ENCODE measurements at places on chromosomes 3 and 15. TPM values are rescaled to one million over a fixed set of nuclear protein-coding genes. Genes with fewer than 3 reads are reported as not detected.

DNA sequence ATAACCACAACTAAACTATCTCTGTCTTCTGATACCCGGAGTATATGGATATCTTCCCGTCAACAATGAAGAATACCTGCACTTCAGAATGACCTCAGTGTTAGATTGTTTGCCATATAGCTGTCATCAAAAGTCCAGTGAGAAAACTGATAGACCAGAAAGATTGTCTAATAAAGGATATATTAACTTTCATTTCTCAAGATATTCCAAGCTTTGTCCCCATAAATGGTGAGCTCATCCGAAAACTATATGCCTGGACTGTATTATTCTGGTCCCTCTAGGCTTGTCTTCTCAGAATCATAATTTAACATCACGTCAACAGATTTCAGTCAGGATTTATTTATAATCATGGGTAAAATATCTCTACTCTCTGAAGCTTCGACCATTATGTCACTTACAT lies 100.5 kb downstream of the ATP8B4 start:
- ATAC-seq: no peak

- ATAC-seq: no peak
Observed at GRCh38 chr3:31831591-31831990, 149.5 kb downstream of the OSBPL10 start.

- ATAC-seq: peak; percentile 28
Observed at GRCh38 chr15:50107591-50108408, 11.2 kb downstream of the ATP8B4 start.

- peak; percentile 79 for ATAC-seq
Observed at GRCh38 chr15:68875377-68876116, 54.8 kb upstream of the SPESP1 start.

- no peak for ATAC-seq
Observed at GRCh38 chr3:159150180-159150579, 348.3 kb downstream of the MFSD1 start.

DNA sequence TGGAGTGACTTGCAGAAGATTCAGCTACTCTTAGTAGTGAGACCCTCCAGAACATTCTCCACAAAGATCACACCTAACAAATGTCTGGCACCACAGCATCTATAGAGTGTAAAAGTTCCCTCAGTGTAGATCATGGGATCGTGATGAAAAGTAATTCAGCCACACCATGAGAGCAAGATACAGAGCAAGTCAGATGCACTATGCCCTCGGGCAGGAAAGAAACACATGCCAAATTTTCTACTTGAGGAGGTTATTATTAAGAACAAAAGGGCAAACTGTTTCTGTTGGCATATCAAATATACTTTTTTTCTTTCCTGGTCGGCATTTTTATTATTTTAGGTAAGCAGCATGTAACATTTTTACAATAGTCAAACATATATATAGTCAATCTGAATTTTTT lies 44.8 kb upstream of the SNTN start:
- no peak for ATAC-seq

- ATAC-seq: peak; percentile 91
Observed at GRCh38 chr15:59299929-59300617, 72.6 kb downstream of the MYO1E start.

GRCh38 chr3:158103081-158103886 lies 2.9 kb downstream of the SHOX2 start:
- no peak for ATAC-seq

GRCh38 chr3:97911459-97911858 lies 60.8 kb downstream of the RIOX2 start:
- no peak for ATAC-seq

DNA sequence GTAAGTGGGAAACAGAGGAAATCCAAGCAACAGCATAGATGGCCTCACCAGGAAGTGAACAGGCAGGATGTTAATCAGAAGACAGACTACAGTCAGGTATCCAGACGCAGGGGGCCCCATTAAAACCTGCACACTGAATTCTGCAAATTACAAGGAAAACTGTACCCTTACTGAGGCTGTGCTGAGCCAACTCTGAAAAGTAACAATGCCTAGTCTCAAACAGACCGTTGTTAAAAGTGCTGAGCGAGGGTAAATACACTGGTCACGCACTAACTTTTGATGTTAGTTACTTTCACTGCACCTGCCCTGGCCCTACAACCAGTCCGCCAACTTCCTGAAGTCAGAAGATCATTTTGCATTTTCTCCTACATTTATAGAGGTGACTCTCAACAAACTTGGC lies 1.0 kb downstream of the TAMM41 start:
- ATAC-seq: no peak

- ATAC-seq: no peak
Observed at GRCh38 chr15:80992006-80992405, 2.4 kb upstream of the MESD start.

GRCh38 chr15:54576298-54576935 lies 598.2 kb downstream of the UNC13C start:
- ATAC-seq: no peak

- no peak for ATAC-seq
Observed at GRCh38 chr3:192216067-192216466, 511.3 kb downstream of the FGF12 start.

GRCh38 chr3:107660306-107660976 lies 137.7 kb downstream of the BBX start:
- no peak for ATAC-seq

DNA sequence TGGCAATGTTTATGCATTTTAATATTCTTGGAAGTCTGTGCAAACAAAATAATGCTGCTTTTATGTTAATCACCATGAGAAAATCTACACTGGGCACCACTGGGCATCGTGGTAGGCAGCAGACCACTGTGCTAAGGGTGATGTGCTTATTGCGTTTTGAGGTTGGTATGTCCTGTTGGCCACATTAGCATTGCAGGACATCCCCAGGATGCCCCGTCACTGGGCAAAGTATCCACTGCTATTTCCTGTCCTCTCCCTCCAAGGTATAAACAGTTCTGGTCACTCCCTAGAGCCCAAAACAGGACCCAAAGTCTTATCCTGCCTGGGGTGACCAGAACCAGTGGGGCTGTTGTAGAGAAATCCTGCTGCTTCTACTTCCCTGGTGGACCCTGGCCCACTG lies 284.2 kb upstream of the ROPN1 start:
- ATAC-seq: peak; percentile 34

DNA sequence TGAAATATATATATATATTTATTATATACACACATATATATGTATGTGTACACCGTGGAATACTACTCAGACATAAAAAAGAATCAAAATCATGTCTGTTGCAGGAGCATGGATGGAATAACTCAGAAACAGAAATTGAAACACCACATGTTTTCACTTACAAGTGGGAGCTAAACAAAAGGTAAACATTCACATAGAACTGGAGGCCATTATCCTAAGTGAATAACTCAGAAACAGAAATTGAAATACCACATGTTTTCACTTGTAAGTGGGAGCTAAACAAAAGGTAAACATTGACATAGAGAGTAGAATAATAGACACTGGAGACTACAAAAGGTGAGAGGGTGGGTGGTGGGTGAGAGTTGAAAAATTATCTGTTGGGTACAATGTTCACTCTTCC lies 171.5 kb upstream of the GOLIM4 start:
- no peak for ATAC-seq

- ATAC-seq: no peak
Observed at GRCh38 chr3:65026151-65026550, 338.4 kb upstream of the ADAMTS9 start.

GRCh38 chr3:98994128-98994762 lies 92.8 kb upstream of the DCBLD2 start:
- peak; percentile 33 for ATAC-seq

DNA sequence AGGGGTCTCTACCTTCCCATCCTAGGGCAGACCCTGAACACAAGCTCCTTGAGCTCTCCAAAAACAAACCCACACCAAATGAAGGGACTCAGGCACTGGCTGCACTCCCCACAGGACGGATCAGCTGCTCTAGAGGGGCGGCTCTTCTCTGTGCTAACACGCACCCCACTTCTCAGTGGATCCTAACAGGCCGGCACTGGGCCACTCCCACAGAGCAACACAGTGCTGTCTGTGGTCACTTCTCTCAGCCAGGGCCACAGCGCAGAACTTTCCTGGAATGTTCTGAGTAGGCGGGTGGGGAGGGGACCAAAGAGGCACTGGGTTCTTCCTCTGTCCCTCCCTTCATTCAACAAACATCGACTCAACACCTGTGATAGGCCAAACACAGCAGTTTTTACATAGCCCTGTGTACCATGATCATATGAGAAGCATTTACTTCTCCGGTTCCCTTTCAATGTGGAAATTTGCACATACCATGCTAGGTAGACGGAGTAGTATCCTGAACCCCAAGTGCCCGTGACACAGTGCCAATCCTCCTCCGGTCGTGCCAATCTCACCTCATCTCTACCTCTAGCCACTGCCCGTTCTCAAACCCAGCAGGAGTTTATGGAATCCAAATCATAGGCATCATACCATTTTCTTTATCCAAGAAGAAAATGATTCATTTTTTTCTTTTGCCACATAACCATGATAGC lies 98.1 kb downstream of the LRIG1 start:
- ATAC-seq: no peak

DNA sequence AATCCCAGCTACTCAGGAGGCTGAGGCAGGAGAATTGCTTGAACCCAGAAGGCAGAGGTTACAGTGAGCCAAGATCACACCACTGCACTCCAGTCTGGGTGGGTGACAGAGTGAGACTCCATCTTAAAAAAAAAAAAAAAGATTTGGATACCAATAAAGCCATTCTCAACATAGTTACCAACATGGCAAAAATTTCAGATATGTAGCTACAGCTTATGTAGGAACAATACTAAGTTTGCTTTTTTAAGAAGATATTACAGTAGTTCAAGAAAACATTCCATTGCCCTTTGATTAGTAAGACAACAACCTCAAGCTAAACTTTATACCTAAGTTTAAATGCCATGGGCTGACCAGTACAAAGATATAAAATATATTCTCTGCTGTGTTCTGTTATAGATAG lies 34.4 kb downstream of the ZNF106 start:
- ATAC-seq: no peak

DNA sequence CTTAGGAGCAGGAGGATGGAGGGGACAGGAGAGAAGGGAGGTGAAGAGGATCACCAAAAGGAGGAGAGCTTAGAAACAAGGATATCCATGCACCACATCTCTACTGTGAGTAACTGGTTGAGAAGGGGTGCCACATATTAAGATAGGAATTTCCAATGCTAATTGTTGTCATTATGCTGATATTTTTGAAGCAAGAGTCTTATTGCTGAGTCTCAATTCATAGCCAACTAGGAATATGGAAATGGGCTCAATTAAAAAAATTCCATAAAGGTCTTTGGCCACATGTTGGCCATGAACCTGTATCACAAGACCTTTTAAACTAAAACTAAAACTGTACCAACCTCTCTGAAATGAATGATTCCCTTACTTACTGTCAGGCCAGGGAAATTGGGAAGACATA lies 642.6 kb downstream of the MAGI1 start:
- ATAC-seq: no peak

DNA sequence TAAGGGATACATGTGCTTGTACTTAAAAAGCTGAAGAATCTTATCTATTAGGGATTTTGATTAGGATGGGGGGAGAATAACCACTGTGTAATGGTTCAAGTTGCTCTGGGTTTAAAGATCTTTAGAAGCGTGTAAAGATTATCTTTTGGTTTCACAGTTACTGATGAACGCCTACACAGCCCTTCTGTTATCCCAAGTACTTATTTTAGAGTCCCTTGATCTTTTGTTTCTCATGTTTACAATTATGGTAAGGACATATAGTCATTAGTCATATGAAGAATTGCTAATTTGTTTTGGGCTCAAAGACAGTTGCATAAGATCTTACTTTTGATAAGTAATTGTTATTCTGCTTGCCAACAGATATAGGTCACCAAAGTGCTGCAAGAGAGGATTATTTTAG lies 160.1 kb downstream of the PLCL2 start:
- ATAC-seq: no peak

DNA sequence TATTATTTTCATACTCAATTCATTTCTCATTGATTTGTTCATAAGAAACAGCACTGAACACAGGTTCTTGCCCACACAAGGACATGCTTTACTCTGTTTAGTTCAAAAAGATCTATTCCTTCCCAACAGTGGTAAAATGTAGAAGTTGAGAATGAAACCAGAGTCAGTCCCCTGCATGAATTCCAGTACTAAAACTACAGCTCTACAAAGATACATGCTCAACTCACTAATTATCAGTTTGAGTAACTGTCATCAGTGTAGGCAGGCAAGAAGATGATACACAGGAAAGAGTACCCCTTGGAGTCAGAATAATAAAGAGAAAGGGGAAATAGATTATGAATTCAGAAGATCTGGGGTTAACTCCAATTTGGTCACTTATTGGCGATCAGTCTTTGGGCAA lies 43.2 kb downstream of the NR2E3 start:
- no peak for ATAC-seq

GRCh38 chr15:72047020-72047419 lies 70.9 kb downstream of the MYO9A start:
- no peak for ATAC-seq

- ATAC-seq: no peak
Observed at GRCh38 chr15:91408476-91409076, 308.5 kb downstream of the SV2B start.

- ATAC-seq: peak; percentile 84
Observed at GRCh38 chr15:89937365-89938350, 24.9 kb upstream of the ARPIN start.

- peak; percentile 65 for ATAC-seq
Observed at GRCh38 chr3:79467721-79468120, 300.1 kb downstream of the ROBO1 start.

- peak; percentile 88 for ATAC-seq
Observed at GRCh38 chr3:82044930-82045705, 283.7 kb upstream of the GBE1 start.

GRCh38 chr3:53525765-53526703 lies 31.6 kb downstream of the CACNA1D start:
- ATAC-seq: no peak

CD86 gene
- total RNA-seq: 1.2 TPM

IQCF5 gene
- not detected for total RNA-seq

CLDN1 gene
- 40.3 TPM for total RNA-seq

PIAS1 gene
- 24.4 TPM for total RNA-seq

ARL6IP5 gene
- 36.4 TPM for total RNA-seq

MOBP gene
- total RNA-seq: not detected

FANCD2OS gene
- total RNA-seq: not detected

RAB6B gene
- total RNA-seq: 3.3 TPM

ADAMTS9 gene
- 4.3 TPM for total RNA-seq

NIT2 gene
- total RNA-seq: 48.7 TPM

HDC gene
- 0.32 TPM for total RNA-seq

ARRDC4 gene
- 2.9 TPM for total RNA-seq

IL16 gene
- 2.7 TPM for total RNA-seq

MESP2 gene
- total RNA-seq: 0.40 TPM

MNS1 gene
- 2.4 TPM for total RNA-seq
